Activated CD8-positive, alpha-beta T cell treated with anti-CD3 and anti-CD28 coated beads for 36 hours (primary cell): ENCODE measurements at places on chromosomes 16 and 17. TPM values are rescaled to one million over a fixed set of nuclear protein-coding genes. Genes with fewer than 3 reads are reported as not detected.
A peak's percentile ranks its signal among the peaks of the same experiment; 100 is the strongest.

The PRR15L gene
- not detected for total RNA-seq

The TBCD gene
- 77.8 TPM for total RNA-seq

The MEOX1 gene
- total RNA-seq = 0.45 TPM

The KAT8 gene
- 58.7 TPM for total RNA-seq

The MT4 gene
- not detected for total RNA-seq

- peak overlapping the region; percentile 99 for H3K27ac ChIP-seq
- peak; percentile 74 for DNase-seq
- H3K36me3 ChIP-seq = peaks cover 19% of the 10 kb centered on the region
- peak overlapping the region; percentile 95 for H3K4me3 ChIP-seq
- peaks cover 92% of the 10 kb centered on the region for H3K4me1 ChIP-seq
These were observed 45.5 kb downstream of the CYTH1 start for GRCh38 chr17:78736526-78737079.

- no peak for DNase-seq
- no peak overlapping the region for H3K4me3 ChIP-seq
- H3K27ac ChIP-seq = no peak overlapping the region
- H3K4me1 ChIP-seq = peaks cover 27% of the 10 kb centered on the region
- H3K36me3 ChIP-seq = peaks cover 30% of the 10 kb centered on the region
These were observed 5.7 kb downstream of the PRSS53 start for GRCh38 chr16:31083081-31083480.

DNA sequence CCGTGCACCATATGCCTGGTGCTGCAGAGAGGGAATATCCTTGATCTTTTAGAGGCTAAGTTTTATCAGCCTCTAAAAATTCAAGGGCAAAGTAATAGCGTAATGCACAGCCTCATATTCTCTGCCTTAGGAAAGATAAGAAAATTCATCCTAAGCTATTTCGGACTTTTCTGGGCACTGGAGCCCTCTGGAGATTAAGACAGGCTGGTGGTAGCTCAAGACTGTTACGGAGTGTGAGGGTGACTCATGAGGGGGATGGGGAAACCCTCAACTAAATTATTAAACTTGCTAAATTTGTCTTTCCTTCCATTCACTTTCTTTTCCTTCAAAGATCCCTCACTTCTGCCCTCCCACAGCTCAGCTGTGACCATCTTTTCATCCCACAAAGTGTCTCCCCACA lies 73.3 kb downstream of the RPH3AL start:
- H3K27me3 ChIP-seq = no peaks in the 10 kb centered on the region
- H3K36me3 ChIP-seq = no peaks in the 10 kb centered on the region
- H3K4me1 ChIP-seq = no peaks in the 10 kb centered on the region
- no peak overlapping the region for H3K27ac ChIP-seq
- H3K4me3 ChIP-seq = no peak overlapping the region
- DNase-seq = no peak

DNA sequence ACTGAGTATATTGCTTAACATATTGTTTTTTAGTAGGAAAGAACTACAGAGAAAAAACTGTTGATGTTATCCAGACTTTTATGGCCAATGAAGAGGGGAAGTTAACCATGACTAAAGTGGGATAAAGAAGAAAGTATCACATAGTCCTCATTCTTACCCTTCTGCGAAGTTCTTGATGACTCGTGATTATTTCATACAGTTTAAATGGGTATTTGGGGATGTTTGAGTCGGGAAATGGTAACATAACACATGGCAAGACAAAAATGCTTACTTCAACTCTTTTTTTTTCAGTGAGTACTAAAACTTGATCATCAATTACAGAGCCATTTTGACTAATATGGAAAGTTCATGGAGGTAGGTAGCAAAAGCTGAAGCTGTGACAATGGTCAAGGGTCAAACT lies 4.9 kb downstream of the POLG2 start:
- peaks cover 60% of the 10 kb centered on the region for H3K36me3 ChIP-seq
- H3K4me3 ChIP-seq = no peak overlapping the region
- no peaks in the 10 kb centered on the region for H3K27me3 ChIP-seq
- no peak overlapping the region for H3K27ac ChIP-seq

- no peak for DNase-seq
- H3K4me1 ChIP-seq = no peaks in the 10 kb centered on the region
- H3K36me3 ChIP-seq = no peaks in the 10 kb centered on the region
- no peaks in the 10 kb centered on the region for H3K27me3 ChIP-seq
- no peak overlapping the region for H3K27ac ChIP-seq
These were observed 5.8 kb downstream of the PMFBP1 start for GRCh38 chr16:72166151-72166550.

- H3K27me3 ChIP-seq = no peaks in the 10 kb centered on the region
- peak overlapping the region; percentile 69 for H3K4me3 ChIP-seq
- H3K27ac ChIP-seq = peak overlapping the region; percentile 99
- DNase-seq = peak; percentile 90
- H3K36me3 ChIP-seq = peaks cover 40% of the 10 kb centered on the region
These were observed 13.7 kb downstream of the PITPNC1 start for GRCh38 chr17:67390646-67391361.

DNA sequence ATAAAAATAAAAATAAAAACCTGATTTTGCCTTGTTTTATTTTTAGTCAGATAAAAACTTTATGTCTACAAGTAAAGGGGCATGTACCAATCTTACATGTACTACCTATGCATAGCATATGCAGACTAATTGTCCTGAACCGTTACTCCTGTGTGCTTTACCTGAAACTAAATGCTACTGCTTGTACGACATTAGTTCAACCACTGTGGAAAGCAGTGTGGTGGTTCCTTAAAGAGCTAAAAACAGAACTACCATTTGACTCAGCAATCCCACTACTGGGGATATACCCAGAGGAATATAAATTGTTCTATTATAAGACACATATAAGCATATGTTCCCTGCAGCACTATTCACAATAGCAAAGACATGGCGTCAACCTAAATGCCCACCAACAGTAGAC lies 426.0 kb upstream of the PMFBP1 start:
- peaks cover 2% of the 10 kb centered on the region for H3K36me3 ChIP-seq
- DNase-seq = no peak
- H3K27me3 ChIP-seq = no peaks in the 10 kb centered on the region
- H3K4me1 ChIP-seq = no peaks in the 10 kb centered on the region

- no peak overlapping the region for H3K4me3 ChIP-seq
- H3K27me3 ChIP-seq = no peaks in the 10 kb centered on the region
- DNase-seq = no peak
- H3K4me1 ChIP-seq = peaks cover 3% of the 10 kb centered on the region
- H3K27ac ChIP-seq = no peak overlapping the region
- peaks cover 12% of the 10 kb centered on the region for H3K36me3 ChIP-seq
These were observed 1.1 kb upstream of the ALOX12 start for GRCh38 chr17:6994666-6995256.

DNA sequence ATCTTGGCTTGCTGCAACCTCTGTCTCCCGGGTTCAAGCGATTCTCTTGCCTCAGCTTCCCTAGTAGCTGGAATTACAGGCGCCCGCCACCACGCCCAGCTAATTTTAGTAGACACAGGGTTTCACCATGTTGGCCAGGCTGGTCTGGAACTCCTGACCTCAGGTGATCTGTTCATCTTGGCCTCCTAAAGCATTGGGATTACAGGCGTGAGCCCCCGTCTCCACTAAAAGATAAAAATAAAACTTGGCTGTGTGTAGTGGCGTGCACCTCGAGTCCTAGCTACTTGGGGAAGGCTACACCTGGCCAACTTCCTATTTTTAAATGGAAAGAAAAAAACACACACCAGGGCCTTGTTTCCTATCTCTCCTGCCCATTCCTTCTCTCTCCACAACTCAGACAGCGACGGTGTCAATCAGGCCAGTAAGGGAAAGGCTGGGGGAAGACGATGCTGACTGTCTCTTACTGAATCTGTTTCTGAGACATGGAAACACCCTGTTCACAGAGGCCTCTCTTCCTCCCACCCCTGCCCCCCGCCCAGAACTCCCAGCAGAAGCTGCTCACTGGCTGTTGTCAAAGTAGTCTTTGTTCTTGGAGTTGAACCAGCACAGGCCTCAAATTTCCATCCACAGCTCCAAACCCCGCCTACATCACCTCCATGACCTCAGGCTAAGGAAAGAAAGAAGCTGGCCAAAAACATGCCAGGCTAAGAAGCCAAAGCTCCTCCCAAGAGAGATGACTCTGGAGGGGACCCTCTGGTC lies 96.6 kb downstream of the NXN start:
- no peaks in the 10 kb centered on the region for H3K36me3 ChIP-seq
- H3K27me3 ChIP-seq = peaks cover 10% of the 10 kb centered on the region
- H3K4me3 ChIP-seq = no peak overlapping the region

DNA sequence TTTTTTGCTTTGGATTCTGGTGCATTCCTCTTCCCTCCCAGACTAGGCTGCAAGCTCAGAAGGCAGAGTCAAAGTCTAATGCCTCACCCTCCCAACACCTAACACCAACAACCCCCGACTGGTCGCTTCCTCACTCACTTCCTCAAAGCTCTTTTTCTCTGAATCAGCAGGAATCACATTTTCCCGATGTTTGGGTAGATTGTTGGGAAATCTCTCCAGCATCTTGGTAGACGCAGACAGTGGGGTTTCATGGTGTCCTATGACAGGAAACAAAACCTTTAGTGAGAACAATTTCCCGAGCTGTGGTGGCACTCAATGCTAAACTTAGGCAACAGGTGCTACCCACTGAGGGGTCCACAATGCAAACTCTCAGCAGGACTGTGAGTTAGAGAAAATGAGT lies 39.9 kb upstream of the ICAM2 start:
- H3K4me1 ChIP-seq = peaks cover 64% of the 10 kb centered on the region
- peak overlapping the region; percentile 77 for H3K27ac ChIP-seq
- H3K27me3 ChIP-seq = no peaks in the 10 kb centered on the region
- no peak for DNase-seq
- H3K36me3 ChIP-seq = peaks cover 43% of the 10 kb centered on the region

- DNase-seq = no peak
- no peaks in the 10 kb centered on the region for H3K4me1 ChIP-seq
- no peak overlapping the region for H3K27ac ChIP-seq
- no peak overlapping the region for H3K4me3 ChIP-seq
- peaks cover 9% of the 10 kb centered on the region for H3K27me3 ChIP-seq
These were observed 377.8 kb downstream of the SOX9 start for GRCh38 chr17:72498364-72499210.

DNA sequence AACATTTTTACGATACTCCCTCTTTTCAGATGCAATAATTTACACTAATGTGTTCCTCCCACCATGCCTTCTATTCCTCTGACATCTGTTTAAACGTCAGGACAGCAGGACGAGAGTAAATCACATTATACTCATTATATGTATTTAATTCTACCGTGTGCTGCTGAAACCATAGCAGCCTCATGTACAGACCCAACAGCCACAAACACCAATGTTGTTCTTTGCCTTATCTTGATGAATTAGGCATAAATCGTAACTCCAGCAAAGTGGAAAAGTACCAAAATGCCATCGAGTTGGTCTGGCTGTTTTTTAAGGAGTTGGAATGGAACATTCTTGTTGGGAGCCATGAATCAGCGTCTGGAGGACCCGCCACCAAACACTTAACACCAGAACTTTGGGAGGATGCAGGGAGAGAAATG lies 82.9 kb upstream of the FOXF1 start:
- H3K36me3 ChIP-seq = no peaks in the 10 kb centered on the region
- peaks cover 4% of the 10 kb centered on the region for H3K27me3 ChIP-seq
- H3K27ac ChIP-seq = no peak overlapping the region
- no peak overlapping the region for H3K4me3 ChIP-seq

DNA sequence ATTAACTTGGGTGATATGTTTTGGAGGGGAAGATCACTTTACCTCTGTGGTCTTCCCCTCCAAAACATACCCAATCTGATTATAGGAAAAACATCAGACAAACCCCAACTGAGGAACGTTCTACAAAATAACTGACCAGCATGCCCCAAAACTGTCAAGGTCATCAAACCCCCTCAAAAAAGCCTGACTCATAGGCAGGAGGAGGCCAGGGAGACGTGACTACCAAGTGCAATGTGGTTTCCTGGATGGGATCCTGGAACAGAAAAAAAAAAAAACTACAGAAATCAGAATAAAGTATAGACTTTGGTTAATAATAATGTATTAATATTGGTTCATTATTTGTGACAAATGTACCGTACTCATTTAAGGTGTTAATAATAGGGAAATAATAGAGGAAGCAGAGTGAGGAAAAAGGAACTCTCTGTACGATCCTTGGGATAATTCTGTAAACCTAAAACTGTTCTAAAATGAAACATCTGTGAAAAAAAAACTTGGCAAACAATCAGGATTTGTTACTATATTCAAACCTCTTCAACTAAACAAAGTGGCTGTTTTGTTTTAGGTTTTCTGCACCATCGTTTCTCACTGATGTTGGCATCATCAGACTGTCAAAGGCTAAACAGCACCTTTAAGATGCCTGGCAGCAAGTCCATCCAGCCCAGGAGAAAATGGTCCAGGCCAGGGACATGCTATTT lies 266.7 kb upstream of the SDK2 start:
- no peak overlapping the region for H3K4me3 ChIP-seq
- peaks cover 2% of the 10 kb centered on the region for H3K4me1 ChIP-seq
- peaks cover 3% of the 10 kb centered on the region for H3K36me3 ChIP-seq
- H3K27ac ChIP-seq = no peak overlapping the region
- peaks cover 20% of the 10 kb centered on the region for H3K27me3 ChIP-seq

DNA sequence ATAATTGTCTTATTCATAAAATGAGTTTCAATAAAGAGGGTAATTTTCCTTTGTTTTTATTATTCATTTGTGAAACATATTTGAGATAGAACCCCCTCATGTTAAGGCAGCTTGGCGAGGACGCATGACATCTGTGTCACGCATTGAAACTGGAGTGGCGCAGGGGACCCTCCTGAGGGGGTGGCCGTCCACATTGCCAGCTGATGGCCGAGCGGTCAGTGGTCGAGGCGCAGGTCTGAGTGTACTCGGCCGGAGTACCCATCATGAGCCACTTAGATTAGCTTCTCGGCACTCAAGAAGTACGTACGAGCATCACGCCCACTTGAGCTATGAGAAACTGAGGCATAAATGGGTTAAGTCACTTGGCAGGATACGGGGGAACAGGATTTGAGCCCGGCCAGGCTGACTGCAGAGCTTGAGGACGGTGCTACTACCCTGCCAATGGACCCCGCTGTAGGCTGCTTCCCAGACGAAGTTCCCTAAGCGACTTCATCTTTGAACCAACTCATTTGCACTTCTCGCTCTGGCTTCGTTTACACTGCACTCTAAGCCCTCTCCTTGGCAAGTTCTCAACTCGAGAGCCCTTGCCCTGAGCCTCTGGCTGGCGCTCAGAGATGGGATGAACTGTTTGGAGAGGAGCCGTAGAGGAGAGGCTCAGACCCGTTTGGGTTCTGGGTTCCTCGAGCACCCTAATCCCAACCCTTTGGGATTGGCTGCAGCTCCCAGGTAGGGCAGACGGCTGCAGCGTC lies 91.8 kb downstream of the SDK2 start:
- H3K27me3 ChIP-seq = no peaks in the 10 kb centered on the region
- peaks cover 13% of the 10 kb centered on the region for H3K4me1 ChIP-seq
- DNase-seq = no peak
- H3K36me3 ChIP-seq = no peaks in the 10 kb centered on the region
- peak overlapping the region; percentile 70 for H3K4me3 ChIP-seq

- no peak for DNase-seq
- H3K36me3 ChIP-seq = no peaks in the 10 kb centered on the region
- no peak overlapping the region for H3K27ac ChIP-seq
- H3K4me1 ChIP-seq = no peaks in the 10 kb centered on the region
These were observed 96.0 kb downstream of the TOX3 start for GRCh38 chr16:52450916-52451315.

- no peaks in the 10 kb centered on the region for H3K4me1 ChIP-seq
- DNase-seq = no peak
- no peaks in the 10 kb centered on the region for H3K27me3 ChIP-seq
- H3K4me3 ChIP-seq = no peak overlapping the region
These were observed 549.1 kb downstream of the WWOX start for GRCh38 chr16:78648517-78648916.

GRCh38 chr17:83174362-83175118 lies 95.1 kb downstream of the METRNL start:
- H3K27ac ChIP-seq = no peak overlapping the region
- H3K27me3 ChIP-seq = peaks cover 8% of the 10 kb centered on the region
- H3K36me3 ChIP-seq = no peaks in the 10 kb centered on the region
